ENCODE measurements at places on chromosomes 2 and 18.

- no peak for DNase-seq
These were observed 365.1 kb upstream of the NETO1 start for GRCh38 chr18:73232933-73233332.

DNA sequence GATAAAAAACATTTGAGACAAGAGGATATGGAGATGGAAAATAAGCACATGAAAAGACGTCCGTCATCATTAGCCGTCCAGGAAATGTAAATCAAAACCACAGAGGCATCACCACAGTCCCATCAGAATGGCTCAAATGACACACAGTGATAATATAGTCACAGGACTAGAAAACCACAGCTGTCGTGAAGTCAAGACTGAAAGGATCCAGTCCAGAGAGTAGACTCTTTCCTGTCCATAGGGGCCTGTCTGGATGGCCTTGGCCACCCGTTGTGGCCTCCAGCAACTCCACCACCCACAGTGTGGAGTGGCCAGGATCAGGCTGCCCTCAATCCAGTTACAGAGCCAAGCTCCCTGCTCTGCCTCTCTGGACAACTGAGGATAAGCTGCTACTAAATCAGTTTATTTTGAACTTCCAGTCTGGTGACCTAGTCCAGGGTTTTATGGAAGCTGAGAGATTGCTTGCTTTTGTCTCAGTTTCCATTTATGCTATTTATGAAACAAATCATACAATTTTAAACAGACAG is 60.4 kb downstream of the RHOB start:
- no peak for DNase-seq

- no peak for DNase-seq
These were observed 147.8 kb upstream of the ZNF236 start for GRCh38 chr18:76674596-76674995.

DNA sequence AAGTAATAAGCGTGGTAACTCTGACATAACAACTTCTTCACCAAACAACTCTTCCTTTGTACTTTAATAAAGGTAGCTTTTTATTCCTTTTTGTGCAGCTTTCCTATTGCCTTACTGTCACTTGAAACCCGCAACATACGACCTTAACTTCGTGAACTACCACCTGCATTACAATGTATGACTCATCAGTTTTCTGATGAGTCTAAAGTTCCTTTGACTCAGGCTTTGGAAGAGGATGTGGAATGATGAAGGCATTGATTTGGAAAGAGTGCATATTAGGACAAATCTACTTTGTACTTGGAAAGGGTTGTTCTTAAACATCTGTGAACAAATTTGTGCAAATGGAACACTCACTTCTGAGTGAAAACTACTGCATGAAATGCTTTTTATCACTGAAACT is 1012.1 kb downstream of the TMEM182 start:
- DNase-seq = no peak

DNA sequence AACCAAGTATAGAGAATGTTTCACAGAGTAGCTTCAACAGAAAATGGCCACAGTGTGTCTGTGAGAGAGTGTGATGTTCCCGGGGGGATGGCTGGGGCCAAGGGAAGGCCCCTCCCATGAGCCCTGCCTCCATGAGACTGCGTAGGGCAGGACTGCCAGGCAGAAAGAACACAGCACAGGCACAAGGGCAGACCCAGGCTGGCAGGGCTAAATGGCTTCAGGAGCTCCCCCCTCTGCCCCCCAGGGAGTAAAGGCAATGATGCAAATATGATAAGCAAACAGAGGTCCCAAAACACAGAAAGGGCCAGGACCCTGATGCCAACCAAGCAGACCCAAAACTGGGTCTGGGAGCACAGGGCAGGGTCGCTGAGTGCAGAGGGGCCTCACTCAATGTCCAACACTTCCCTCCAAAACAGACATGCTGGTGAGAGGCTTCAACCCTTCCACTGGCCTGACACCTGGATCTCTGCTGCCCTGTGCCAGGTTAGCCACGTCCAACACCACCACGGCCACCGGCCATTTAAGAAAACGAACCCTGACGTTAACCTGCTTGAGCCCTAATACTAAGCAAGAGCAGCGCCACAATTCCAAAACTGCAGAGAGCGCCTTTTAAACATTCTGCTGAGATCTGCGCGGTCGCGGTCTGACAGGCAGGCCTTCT is 90.3 kb downstream of the HDAC4 start:
- DNase-seq = no peak

DNA sequence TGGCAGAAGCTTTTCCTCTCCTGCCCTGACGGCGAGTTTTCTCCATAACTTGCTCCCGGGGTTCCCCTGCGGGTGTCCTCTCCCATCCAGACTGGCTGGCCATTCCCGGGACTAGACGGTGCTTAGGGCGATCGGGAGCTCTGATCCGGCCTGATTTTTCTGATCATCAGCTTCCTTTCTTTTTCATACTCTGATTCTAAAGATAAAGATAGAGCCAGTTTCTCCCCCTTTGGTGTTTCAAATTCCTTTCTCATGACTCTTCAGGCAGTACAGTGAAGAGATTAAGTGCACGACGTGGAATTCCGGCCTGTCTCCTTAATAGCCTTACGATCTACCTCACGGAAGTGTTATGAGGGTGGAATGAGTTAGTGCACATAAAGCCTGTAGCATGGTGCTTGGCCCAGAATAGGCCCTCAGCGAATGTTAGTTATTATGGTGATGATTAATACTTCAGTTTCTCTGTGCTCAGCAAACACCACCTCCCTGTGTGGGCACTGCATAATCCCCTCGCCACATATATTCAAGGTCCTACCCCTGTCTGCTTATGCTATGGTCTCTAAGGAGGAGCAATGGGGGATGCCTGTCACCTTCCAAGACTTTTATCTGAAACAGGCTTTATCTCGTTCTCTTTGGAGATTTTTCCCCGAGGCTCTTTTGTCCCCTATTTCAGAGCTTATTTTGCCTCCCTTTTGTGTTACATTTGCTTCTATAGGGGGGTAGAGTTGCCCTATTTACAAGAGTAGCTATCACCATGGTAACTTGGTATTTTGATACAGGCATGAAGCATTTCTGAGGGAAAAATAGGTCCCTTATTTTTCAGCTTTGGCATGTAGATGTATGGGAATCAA is 254.8 kb downstream of the CDH2 start:
- DNase-seq = no peak

GRCh38 chr2:238573065-238573778 is 146.5 kb downstream of the ASB1 start:
- DNase-seq = no peak

- no peak for DNase-seq
These were observed 185.3 kb downstream of the ANKRD30B start for GRCh38 chr18:14933049-14933851.

GRCh38 chr2:51025906-51026555 is 5.9 kb downstream of the NRXN1 start:
- DNase-seq = no peak

GRCh38 chr18:56322406-56322805 is 316.0 kb downstream of the TXNL1 start:
- DNase-seq = no peak

- DNase-seq = no peak
These were observed 75.0 kb upstream of the MSTN start for GRCh38 chr2:190137561-190137960.

DNA sequence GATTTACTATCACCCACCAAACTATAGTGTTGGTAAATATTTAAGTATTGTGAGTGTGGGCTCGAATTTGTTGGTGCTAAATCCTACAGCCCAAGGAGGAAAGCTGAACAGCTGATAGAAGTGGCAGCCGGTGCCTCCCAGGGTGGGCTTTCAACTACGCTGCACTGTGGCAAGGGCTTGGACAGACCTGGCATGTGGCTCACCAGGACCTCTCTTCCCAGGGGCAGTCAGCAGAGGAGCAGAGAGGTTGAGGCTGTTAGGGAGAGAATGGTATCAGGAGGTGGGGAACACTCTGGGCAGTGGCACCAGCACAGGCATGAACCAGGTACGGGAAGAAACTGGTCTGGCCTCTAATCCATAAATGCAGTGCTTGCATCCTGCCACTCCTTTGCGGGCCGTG is 44.6 kb downstream of the TFCP2L1 start:
- no peak for DNase-seq

- DNase-seq = no peak
These were observed 2.1 kb upstream of the ZBTB14 start for GRCh38 chr18:5297597-5297996.

DNA sequence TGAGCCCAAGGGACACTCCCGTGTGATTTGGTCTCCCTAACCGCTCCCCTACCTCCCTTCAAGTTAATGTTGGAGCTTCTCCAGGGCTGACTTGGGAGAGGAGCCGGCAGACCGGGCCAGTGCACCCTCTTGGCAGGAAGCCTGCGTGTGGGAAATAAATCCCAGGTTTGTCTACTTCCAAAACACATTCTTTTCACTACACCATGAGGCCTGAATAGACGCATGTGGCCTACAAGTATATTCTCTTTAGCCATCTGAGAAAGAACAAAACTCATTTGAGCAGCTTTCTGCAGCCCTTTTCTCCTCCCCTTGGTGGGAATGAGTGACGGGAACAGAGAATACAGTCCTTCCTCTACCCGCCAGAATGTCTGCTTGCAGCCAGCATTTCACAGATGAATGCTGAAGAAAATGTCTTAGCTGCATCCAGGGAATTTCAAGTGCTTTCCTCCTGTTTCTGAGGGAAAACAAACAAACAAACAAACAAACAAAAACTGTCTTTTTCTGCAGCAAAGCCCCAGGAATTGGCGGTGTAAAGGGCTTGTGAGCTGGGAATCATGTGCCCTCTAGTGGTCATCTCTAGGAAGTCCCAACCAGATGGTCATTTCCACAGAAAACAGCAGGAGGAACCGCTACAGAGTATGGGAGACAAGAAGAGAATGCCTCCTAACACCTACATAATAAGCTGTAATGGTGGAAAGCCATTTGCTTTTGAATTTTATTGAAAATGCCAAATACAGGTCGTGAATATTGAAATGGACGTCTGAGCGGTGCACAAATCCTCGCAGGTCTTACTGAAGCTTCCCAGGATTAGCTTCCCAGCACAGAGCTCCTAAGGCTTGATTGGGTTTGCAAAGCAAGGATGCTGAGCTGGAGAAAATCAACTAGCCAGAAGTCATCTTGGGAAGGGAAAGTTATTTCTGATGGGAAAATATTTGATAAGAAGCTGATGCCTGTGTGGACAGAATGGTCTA is 41.2 kb upstream of the DAPL1 start:
- peak; percentile 36 for DNase-seq

GRCh38 chr2:229230911-229231310 is 40.2 kb downstream of the PID1 start:
- DNase-seq = no peak

- DNase-seq = no peak
These were observed 729.5 kb upstream of the LRRTM4 start for GRCh38 chr2:78251708-78252107.
